ENCODE measurements at places on chromosomes 12 and 14. TPM values are rescaled to one million over a fixed set of nuclear protein-coding genes. Genes with fewer than 3 reads are reported as not detected.

DNA sequence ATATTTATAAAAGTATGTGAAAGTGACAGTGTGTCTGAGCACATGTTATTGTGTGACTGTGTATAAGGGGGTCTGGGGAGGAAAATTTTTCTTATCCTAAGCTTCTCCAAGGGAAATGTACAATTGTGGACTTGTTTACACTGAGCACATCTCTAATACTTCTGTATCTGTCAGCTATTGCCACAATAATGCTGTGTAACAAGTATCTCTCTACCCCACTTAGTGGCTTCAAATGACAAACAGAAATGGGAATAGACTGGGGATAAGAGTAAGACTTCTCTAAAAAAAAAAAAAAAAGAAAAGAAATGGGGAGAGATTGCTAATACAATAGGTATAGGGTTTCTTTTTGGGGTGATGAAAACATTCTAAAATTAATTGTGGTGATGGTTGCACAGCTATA is 44.3 kb upstream of the CCDC63 start:
- DNase-seq = no peak

DNA sequence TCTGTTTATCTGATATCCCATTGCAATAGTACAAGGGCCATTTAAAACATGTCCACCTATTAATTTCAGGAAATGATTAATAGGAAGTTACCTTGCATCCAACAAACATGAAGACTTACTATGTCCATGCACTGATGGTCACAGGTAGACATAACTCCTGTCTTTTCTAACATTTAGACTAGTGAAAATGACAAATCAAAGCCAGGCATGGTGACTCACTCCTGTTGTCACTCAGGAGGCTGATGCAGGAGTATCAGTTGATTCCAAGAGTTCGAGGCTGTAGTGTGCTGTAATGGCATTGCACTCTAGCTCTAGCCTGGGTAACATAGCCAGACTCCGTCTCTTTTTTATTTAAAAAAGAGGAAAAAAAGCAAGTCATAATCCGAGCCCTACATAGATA is 14.8 kb downstream of the HSP90B1 start:
- no peak for DNase-seq

- DNase-seq = no peak
Observed at GRCh38 chr12:79534029-79534867, 156.5 kb downstream of the PAWR start.

DNA sequence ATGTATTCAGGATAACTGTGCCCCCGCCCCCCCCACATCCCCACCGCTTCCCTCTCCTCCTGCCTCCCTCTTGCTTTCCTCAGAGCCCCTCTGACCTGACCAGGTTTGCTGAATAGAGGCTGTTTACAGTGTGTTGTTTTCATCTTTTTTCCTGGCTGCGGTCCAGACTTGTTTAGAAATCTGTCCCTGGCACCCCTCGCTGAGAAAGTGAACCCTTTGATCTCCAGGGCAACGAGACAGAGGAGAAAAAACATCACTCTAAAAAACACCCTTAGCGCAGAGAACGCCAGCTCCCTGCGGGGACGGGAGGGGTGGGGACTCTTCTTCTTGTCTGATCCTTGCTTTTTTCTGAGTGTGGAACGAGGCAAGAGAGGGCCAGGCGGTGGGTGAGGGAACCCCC is 22.5 kb downstream of the SDS start:
- no peak for DNase-seq

DNA sequence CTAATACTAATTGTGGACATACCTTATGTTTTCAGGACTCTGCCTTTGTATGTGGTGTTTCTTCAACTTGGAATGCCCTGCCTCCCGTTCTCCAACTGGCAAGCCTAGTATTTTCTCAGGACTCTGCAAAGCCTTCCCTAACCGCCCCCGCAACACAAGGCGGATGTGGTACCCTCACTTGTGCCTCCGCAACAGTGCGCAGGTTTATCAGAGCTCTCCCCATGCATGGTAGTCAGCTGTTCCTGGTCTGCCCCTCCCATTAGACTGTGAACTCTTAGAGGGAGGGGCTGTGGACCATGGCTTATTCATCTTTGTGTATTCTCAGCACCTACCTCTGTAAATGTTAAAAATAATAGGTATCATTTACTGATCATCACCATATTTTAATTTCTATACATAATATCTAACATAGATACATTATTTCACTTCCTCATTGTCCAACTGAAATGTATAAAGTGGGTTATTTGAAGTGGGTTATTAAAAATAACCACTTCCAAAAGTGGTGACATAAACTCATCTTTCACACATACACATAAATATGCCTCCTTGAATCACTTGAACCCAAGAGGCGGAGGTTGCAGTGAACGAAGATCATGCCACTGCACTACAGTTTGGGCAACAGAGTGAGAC is 9.0 kb downstream of the LPAR5 start:
- DNase-seq = no peak

GRCh38 chr12:68305278-68305677 is 26.9 kb downstream of the MDM1 start:
- DNase-seq = no peak

GRCh38 chr12:28550757-28551704 is 360.8 kb downstream of the CCDC91 start:
- no peak for DNase-seq

- DNase-seq = no peak
Observed at GRCh38 chr12:122304924-122305323, 38.6 kb upstream of the VPS33A start.

GRCh38 chr12:27005495-27005894 is 8.7 kb downstream of the TM7SF3 start:
- no peak for DNase-seq

DNA sequence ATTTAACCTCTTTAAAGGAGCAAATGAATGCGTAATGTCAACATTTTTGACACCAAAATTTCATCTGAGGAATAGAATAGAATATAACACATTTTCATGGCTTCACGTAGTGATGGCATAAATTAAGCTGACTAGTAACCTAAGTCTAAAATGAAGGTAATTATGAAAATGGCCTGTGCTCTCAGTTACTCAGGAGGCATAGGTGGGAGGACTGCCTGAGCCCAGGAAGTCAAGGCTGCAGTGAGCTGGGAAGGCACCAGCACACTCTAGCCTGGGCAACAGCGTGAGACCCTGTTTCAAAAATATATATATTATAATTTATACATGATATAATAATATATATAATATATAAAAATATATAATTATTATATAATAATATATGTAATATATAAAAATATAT is 383.2 kb upstream of the ATP2B1 start:
- no peak for DNase-seq

- no peak for DNase-seq
Observed at GRCh38 chr12:103468837-103469236, 26.9 kb downstream of the C12orf42 start.

GRCh38 chr14:56207626-56208292 is 89.5 kb downstream of the PELI2 start:
- DNase-seq = no peak

DNA sequence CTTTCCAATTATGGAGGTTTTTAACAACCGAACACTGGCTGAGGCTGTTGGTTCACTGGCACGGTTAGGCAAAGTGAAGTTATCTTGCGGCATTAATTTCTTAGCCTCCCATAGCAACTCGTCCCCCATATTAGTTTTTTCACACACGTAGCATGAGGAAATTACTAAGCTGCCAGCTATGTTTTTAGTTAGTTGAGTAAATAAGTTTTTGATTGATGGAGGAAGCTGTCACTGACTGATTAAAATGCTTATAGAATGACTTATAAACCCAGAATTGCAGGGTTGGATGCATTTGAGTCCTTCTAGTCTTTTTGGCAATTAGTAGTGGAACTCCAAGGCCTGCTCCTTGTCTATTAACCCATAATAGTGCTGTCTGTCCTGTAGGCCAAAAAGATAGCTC is 97.1 kb downstream of the ALG10 start:
- DNase-seq = no peak

- no peak for DNase-seq
Observed at GRCh38 chr12:68809190-68810026, 1.4 kb downstream of the MDM2 start.

Gene GNPTAB
- 10.9 TPM for total RNA-seq

Gene OLR1
- total RNA-seq = 0.50 TPM

Gene RPGRIP1
- total RNA-seq = 0.23 TPM

Gene SLC5A8
- not detected for total RNA-seq

Gene FIGNL2
- 0.68 TPM for total RNA-seq
